D721Med (cell line): ENCODE measurements at places on chromosomes 2 and 18.

DNA sequence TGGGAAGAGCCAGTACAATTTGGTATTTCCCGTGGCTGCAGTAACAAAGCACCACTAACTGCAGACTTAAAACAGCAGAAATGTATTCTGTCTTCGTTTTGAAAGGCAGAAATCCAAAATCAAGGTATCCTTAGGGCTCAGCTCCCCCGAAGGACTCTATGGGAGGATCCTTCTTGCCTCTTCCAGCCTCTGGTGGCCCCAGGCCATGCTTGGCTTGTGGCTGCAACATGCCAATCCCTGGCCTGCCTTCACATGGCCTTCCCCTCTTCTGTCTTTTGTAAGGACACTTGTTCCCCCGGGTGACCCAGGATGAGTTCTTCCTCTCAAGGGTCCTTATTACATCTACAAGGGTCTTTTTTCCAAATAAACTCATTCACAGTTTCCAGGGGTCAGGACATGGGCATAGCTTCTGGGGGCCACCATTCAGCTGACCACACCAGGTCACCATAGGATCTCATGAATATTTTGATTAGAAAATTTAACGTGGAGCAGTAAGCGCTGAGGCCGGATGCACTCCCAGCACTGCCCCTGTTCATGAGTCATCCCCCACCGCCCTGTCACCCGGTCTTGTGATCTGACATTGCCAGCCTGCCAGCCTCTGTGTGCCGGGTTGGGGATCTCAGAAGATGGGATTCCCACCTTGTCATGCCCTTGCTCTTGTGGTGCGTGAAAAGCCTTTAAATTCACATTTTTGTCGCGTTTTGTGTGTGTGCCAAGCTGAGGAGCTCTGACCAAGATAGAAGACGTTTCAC is 61.2 kb upstream of the B3GNT7 start:
- DNase-seq: no peak

DNA sequence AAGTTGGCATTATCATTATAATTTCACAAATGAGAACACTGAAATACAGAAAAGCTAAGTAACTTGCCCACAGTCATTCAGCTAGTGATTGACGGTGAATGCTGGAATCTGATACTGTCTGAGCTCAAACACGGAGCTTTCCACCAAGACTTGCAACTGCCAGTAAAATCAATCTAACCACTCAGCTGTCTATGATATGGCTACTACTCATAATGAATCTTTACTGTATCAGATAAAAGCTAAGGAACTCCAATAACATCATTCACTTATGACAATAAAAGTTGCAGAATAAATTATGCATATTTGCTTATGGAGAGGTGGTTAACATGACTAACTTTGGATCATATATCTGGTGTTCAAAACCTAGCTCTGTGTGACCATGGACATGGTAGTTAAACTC is 279.4 kb upstream of the NXPH2 start:
- DNase-seq: no peak

DNA sequence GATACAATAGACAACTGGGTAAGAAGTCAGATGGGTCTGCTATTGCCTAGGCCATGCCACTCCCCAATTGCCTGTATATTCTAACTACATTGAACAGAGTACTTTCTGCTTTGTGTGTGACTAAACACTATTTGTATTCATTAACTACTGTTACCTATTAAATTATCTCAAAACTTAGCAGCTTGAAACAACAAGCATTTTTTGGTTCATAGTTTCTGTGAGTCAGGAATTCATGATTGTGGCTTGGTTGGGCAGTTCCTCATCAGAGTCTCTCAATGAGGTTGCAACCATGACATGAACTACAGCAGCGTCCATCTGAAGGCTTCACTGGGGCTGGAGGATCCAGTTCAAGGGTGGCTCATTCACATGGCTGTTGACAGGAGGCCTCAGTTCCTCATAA is 205.7 kb downstream of the EN1 start:
- DNase-seq: no peak

DNA sequence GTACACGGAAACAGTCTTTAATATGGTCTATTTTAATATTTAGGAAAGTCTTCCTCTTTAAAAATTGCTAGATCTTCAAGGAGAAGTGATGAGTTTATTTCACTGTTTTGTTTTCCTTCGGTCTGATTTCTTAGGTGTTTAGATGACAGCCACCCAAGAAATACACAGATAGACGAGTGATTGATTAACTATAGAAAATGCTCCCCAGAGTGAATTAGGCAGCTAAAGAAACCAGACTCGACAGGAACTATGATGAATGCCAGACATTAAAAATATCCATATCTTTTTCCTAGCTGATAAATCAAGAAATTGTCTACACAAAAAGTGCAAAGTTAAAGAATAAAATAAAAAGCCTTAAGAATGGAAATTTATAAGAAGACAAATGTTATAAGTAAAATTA is 888.7 kb upstream of the CNTNAP5 start:
- DNase-seq: no peak

- DNase-seq: no peak
Measured at GRCh38 chr2:105683011-105683492, 61.7 kb upstream of the NCK2 start.

DNA sequence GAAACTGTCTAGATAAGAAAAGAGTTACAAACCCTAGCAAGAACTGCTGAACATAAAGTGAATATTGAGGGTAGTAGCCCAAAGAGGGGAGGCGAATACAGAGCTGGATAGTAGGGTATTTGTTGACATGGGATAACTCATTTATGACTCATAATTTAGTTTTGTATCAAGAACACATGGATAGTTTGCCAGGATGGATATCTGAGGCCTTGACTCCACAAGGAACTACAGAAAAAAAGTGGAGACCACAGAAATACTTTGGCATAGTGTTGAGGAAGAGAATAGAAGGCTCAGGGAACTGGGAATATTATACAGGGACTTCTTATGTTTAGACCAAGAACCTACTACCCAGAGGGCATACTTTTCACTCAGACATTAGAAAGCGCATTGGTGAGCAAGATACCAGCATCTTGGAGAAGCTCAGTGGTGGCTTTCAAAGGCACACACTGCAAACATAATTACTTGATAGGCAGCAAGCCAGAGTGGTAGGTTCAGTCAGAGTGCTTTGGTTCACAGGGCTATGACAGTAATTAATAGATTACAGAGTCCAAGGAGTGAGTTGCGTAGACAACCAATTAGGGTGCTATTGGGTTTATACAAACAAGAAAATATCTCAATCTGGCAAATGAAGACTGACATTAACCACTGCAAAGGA is 51.9 kb upstream of the ZBTB7C start:
- DNase-seq: no peak

- no peak for DNase-seq
Measured at GRCh38 chr2:40844353-40845277, 392.7 kb upstream of the SLC8A1 start.

GRCh38 chr2:154849482-154849881 is 151.0 kb downstream of the KCNJ3 start:
- no peak for DNase-seq

DNA sequence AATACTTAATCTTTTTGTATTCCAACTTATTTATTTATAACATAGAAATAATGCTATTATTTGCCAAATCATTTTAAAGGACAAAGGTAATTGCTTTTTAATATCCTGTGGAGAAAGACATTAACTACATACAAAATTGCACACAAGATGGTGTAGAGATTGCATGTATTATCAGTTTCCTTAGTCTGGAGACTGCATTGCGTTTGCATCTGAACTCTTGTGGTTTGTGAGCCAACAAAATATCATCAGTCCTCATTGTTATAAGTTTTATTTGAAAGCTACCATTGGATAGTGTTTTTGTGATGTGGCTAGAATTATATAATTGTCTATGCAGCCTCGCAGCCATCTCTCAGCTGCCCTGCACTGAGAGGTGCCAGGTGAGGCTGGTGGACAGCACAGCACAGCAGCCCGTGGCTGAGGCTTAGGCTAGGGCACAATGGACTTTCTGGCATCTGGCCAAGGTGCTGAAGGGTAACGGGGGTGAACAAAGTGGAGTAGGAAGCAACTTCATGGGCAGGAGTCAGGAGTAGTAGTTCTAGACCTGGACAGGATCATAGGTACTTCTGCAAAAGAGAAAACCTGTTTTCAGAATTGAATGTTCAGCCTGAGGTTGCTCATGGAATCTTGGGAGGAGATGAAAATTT is 15.1 kb downstream of the RASGRP3 start:
- DNase-seq: no peak

GRCh38 chr2:187567126-187567525 is 12.9 kb upstream of the TFPI start:
- DNase-seq: no peak

DNA sequence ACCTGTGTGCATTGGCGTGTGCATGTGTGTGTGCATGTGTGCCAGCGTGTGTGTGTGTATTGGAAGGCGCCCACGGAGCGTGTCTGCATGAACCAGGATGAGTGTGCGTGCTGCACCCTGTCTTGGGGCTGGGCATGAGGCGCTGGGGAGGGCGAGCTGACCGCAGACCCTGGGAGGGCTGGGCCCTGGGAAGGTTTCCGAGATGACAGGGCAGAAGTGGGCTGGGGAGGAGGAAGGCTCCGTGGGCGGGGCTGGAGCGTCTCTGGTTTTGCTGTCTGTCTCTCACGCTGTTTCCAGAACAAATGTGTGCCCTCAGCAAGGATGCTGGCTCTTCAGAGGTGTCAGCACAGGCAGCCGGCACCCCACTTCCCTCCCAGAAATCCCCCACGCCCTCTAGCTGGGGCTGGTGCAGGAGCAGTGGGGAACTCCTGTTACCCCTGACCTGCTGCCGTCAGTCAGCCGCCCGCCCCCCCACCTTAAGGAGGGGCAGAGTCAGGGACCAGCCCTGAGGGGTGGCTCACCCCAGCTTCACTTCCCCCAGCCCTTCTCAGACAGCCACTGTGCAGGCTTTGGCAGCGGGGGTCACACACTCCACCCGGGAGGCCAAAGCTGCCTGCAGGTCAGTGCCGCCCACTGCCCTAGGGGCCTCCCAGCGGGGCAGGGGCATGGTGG is at the start of gene GPR35:
Gene GPR35 (plus strand): TSS at position 531 of the 672 bp plus-strand sequence. CDS start 4,473 bp downstream, outside the sequence.
- no peak for DNase-seq

- DNase-seq: no peak
Measured at GRCh38 chr2:64015391-64015790, 3.8 kb downstream of the VPS54 start.

GRCh38 chr2:10283106-10284062 is 19.3 kb upstream of the HPCAL1 start:
- no peak for DNase-seq

DNA sequence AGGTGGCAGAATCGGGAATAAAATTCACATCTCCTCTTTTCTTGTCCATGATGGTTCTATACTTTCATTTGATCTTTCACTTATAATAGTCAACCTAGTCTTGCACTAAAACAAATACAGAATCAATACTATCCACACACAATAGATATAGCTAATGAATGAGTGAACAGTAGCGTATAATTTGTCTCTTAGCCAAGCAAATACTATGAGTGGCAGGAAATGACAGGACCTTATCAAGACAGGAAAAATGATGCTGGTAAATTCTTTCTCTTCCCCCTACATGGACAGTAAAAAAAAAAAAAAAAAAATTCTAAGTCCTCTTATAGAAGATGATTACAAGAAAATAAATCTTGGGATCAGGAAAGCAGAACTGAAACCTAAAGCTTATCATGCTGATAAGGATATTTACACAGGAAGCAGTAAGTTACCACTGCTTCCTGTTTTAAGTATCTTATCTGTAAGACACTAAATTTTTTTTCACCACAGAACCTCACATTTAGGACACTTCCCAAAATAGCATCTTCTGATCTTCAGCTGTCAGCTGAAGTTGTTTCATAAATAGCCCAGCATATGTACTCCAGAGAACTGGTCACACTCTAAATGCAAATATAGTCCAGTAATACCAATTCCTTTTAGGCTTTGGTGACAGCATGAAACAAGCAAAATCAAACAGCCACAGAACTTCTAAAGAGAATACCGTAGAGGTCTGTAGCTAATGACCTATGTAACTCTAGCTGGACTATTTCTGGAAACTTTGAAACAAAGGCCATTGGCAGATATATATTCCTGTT is 27.0 kb downstream of the IRS1 start:
- no peak for DNase-seq

DNA sequence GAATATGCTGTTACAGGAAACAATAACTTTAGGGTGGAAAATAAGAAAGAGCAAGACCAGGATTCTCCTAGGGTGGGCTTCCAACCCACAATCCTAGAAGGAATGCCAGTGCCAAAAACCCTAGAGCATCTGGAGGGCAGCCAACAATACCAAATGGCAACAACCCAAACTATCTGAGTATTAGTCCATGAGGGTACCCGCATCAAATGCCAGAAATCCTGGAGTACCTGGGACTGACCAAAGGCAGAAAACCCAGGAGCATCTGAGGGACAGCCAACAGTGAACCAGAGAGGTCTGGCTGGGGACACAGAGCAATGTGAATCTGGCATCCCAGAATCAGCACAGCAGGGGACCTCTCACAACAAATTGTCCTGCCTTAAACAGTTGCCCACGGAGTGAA is 126.3 kb downstream of the SCG2 start:
- no peak for DNase-seq

- DNase-seq: no peak
Measured at GRCh38 chr2:195214072-195214471, 443.0 kb upstream of the SLC39A10 start.

DNA sequence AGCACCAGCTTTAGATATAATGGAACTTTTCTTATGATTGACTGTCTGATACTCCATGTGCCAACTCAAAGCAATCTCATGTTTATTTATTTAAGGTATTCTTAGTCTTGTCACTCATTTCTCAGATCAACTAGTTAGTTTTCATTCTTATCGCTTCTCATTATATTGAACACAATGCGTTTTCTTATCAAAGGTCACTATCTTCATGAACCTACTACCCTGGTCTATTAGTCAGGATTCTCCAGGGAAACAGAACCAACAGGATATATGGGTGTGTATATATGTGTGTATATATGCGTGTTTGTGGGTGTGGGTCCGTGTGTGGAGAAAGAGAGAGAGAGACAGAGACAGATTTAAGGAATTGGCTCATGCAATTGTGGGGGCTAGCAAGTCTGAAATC is 619.9 kb downstream of the ZEB2 start:
- no peak for DNase-seq

DNA sequence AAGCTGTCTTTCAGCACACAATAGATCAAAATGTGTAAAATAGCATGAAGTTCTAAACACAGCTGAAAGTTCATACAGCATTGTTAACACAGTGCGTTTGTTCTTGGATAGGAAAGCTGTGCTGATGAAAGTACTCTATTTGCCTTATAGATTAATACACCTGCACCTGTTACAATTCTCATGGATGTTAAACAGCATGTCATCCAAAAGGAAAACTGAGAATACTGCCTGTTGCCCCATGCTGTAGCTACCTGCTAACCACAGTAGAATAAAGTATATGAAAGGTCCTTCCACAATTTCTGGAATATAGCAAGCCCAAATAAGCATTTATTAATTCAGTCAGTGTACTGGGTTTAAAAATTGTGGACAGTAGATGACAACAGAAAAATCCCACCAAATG is 166.7 kb upstream of the DTNA start:
- no peak for DNase-seq

- no peak for DNase-seq
Measured at GRCh38 chr2:211930331-211930730, 608.3 kb downstream of the ERBB4 start.
